Naive thymus-derived CD8-positive, alpha-beta T cell (primary cell): ENCODE measurements at places on chromosomes 11 and 22.

DNA sequence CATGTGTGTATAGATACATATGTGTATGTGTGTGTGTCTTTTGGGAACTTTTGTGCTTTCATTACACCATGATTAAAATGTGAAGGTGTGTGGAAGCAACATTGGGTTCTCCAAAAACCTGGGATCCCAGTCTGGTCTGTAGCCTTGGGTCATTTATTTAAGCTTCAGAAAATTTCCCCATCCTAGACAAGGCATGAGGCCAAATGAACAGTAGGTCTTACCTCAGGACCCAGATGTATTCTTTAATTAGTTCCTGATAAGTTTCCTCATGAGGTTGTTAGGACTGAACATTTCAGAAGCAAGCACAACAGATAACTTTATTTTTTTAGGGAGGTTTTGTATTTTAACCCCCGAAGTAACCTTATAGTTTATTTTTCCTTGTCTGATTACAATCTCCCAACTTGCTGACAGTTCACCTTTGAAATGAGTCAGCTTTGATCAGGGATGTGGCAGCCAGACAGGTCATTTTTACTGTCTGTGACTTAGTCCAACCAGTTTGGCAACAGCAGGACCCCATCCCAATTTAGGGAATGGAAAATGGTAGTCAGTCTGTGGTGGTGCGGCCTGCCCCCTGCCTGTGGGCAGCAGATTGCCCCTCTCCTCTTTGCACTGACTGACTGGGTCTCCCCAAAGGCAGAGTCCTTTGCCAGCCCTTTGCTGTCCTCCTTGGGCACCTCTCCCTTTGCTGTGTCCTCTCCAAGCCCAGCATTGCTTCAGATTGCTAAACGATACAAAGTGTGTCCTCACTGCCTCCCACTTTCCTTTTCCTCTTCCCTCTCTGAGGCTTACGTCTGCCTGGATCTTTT, 88.3 kb downstream of the NAV2 start:
- no peak for DNase-seq

DNA sequence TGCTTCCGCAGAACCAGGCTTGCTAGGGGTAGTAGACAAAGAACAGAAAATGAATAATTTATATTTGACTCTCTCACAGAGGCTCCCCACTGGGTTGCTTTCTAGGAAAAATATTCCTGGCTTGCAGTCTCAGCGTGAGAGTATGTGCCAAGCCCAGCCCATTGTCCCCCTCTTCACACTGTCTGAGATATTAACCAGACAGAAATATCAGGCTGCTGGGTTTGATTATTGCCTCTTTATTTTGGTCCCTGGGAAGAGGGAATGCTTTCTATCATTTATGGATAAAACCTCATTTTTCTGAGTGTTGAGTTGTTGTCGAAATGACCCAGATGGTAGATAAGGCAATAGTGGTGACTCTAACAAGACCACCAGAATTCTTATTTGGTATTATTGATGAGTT, 367.9 kb downstream of the METTL15 start:
- DNase-seq, result no peak

- no peak for DNase-seq
Observed at GRCh38 chr11:86745571-86745970, 54.8 kb upstream of the PRSS23 start.

- DNase-seq, result no peak
Observed at GRCh38 chr11:8095806-8096522, 15.0 kb downstream of the TUB start.

GRCh38 chr22:50115693-50116092, 25.9 kb downstream of the MOV10L1 start:
- DNase-seq, result no peak

GRCh38 chr11:57464539-57465181, 4.3 kb downstream of the RTN4RL2 start:
- no peak for DNase-seq

DNA sequence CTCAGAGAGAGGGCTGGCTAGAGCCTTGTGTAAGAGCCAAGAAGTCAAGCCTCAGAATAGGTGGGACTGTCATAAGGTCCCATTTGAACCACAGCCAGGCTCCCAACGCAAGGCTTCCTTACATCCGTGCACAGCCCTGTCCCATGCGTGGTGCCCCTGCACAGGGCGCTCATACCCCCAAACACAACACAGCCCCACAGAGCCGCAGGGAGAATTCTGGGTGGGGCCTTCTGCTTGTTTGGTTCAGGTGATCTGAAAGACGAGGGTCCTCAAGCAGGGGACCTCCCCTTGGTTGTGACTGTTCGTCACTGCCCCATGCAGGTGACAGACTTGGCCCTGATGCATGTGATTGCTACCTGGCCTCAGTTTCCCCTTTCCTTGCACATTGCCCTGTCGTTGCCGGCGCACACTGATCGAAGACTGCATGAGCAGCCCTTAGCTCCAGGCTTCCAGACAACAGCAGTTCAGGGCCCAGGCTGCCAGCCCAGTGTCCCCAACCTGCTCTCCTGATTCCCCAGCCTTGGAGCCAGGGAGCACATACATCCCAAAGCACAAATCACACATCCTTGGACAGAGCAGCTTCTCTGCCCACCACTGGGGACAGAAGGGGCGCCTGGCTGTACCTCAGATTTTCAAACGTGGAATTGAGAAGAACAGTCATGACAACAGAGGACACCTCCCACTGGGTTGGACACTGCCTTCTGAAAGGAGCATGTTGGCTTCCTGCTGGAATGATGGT, 22.1 kb downstream of the GNAZ start:
- DNase-seq, result no peak

DNA sequence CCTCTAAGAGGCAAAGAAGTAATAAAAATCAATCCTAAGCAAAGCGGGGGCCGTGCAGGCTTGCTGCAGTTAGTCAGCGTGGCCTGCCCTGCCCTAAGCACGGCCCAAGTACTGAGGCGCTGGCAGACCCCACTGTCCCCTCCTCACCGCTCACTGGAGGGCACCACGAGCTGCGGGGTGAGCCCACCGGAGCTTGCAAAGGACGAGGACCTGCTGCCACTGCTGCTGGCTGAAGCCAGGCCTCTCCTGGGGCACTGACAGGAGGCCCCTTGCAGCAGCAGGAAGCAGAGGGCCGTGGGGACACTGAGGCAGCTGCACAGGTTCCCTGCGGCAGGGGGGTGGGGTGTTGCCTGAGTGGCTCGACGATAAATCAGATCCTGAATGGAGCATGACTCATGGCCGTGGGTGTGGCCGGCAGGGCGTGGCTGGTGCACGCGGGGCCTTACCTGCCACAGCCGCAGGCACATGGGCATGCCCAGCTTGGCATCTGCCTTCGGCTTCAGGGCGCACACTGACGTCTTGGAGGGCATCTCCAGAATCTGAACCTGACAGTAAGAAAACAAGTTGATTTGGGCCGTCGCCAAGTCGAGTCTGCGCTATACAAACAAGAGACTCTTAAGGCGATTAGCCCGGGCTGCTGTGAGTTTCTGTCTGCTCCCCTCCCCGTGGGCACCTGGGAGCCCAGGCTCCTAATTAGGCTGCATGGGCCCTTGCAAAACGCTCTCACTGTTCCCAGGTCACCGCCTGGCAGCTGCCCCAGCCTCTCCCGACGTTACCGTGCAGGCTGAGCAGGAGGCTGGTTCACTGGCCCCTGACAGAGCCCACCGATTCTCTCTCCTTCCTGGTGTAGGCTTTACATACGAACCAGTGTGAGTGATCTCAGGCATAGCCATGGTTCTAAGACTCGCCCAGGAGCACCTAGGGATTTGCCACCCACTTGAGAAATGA, 45.9 kb downstream of the TBX1 start:
- no peak for DNase-seq

GRCh38 chr11:22808571-22809197, 20.9 kb downstream of the SVIP start:
- no peak for DNase-seq

- DNase-seq, result no peak
Observed at GRCh38 chr11:79331203-79331901, 109.5 kb downstream of the TENM4 start.

DNA sequence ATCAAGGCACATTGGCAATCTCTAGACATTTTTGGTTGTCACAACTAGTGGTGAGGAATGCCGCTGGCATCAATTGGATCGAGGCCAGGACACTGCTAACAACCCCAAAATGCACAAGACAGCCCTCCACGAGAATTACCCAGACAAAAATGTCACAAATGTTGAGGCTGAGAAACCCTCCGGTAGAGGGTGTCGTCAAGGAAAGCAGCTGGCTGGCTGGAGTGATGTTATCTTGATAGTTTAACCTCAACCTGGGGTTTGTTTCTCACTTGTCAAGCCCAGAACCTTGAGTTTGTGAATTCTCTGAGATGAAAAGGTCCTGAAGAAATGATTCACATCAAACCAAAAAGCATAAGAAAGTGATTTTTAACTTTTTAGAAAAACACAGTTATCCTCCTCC, 21.1 kb upstream of the TMPRSS13 start:
- peak; percentile 79 for DNase-seq

DNA sequence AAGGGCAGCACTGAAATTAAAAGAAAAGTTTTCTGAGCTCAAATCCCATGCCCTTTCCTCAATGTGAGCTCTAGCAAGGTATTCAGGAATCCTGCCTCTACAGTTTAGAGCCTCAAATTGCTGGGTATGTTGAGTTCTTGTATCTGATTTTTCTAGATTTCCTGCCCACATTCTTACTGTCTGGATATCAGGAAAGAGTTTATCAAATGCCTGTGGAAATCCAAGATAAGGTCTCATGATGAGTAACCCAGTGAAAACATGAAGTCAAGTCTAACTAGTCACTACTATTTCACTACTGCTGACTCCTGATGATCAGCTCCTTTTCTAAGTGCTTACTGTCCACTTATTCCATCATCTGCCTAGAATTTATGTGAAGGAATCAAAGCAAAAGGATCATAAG, 29.8 kb downstream of the LIMK2 start:
- DNase-seq, result no peak

DNA sequence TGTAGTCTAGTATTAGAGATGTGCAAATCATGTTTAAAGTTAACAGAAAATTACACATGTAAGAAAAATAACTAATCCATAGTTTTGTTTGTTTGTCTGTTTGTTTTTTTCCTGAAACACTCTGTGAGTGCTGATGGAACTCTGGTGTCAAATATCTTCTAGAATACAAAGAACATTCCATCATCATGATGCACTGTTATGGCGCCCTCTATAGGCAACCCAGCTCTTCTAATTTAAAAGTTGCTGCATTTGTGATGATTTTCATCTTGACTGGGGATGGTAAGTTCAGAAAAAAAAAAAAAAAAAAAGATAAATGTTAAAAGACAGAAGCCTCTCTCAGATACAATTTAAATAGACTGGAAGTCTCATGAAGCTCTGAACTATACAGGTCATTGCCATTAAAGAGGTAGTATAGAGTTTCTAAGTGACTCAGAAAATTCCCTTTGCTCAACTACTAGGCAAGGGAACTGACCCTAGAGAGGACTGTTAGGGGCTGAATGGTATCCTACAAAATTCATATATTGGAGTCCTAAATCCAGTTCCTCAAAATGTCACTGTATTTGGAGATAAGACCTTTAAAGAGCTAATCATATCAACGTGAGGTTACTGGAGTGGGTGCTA, 597.2 kb upstream of the ANO3 start:
- DNase-seq, result no peak

- no peak for DNase-seq
Observed at GRCh38 chr11:127133061-127133460, 132.5 kb upstream of the KIRREL3 start.

GRCh38 chr22:21766691-21767462, 31.3 kb upstream of the YPEL1 start:
- DNase-seq, result no peak

- DNase-seq, result peak; percentile 22
Observed at GRCh38 chr22:19889951-19890350, 35.3 kb upstream of the GNB1L start.

DNA sequence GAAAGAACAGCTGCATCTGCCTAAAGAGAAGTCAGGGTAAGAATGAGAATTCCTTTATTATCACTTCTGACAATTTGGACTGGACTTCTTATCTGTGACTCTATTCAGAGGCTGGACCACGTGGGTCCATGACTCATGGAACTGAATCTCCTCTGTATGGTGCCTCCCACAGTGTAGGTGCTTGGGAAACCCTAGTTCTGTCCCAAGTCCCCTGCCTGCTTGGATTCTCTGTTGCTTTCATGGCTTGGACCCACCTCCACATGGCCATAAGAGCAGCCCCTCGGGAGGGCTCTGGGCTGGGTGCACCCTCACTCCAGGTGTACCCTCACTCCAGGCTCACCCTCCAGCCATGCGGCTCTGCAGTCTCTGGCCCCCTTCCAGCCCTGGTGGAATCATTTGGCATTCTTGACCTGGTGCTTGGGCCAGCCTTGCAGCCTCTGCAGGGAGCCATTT, 153.4 kb downstream of the CACNA1I start:
- no peak for DNase-seq

GRCh38 chr11:83303316-83303715, 17.1 kb upstream of the CCDC90B start:
- DNase-seq, result no peak

DNA sequence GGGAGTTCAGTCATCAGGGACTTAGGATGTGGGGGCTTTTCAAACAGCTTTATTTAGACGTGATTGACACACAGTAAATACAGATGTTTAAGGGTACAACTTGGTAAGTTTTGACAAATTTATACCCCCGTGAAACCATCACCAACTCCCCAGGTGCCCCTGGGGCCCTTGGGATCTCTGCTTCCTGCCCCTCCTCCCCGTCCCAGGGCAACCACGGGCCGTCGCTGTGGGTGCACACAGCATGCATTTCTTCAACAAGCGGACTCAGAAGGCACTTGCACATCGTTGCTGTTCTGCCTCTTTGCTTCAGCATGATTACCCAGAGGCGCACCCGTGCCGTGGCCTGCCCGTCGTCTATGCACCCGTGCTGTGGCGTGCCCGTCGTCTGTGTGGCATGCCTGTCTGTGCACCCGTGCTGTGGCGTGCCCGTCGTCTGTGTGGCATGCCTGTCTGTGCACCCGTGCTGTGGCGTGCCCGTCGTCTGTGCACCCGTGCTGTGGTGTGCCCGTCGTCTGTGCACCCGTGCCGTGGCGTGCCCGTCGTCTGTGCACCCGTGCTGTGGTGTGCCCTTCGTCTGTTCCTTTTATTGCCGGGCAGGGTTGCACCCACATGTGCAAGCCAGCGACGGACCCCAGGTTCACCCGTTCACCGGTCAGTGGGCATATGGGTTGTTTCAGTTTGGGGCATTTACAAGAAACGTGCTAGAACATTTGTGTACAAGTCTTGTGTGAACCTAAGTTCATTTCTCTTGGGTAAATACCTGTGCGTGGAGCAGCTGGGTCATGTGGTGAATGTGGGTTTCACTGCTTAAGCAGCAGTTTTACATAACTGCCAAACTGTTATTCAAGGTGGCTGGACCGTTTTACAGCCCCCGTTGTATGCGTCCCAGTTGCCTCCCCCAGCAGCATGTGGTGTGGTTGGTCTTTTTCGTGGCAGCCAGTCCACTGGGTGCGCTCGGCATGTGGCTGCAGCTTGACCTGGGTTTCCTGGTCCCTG, 8.3 kb downstream of the CD81 start:
- DNase-seq, result no peak

GRCh38 chr11:64384981-64385944, 26.3 kb downstream of the RPS6KA4 start:
- no peak for DNase-seq

DNA sequence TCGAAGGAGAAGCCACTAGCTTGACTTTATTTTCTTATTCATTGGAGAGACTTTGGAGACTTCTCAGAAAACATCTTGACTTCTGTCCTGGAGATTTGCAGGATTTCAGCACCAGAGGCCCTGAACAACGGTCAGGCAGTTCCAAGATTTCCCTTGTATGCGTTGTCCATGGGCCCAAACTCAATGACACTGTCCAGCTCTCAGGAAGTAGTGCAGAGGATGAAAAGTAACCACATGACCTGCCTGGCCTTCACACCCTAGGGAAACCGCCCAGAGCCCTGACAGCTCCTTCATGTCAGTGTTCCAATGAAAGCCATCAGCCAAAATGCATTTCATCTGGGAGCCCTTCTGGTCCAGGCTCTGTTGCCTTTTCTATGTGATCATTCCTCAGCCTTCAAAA, 214.1 kb downstream of the BLID start:
- DNase-seq, result no peak
